ENCODE measurements at places on chromosomes 4 and X.

GRCh38 chrX:135112096-135112729 lies 8.1 kb downstream of the ETDB start:
- no peak for DNase-seq

DNA sequence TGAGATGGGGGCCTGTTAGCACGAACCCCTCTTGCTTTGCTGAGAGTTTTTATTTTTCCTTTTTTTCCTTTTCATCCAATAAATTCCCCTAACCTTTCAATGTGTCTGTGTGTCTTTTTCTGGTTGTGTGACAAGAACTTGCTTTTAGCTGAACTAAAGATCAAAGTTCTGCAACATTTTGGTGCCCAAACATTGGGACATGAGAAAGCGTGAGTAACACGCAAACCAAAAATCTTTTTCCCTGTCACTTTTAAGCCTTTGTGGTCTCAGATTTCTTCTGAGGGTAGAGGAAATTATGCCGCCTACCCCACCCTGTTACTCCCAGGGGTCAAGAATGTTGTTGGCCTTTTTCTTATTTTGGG lies 141.8 kb upstream of the CPXCR1 start:
- DNase-seq, result no peak

- no peak for DNase-seq
Measured at GRCh38 chrX:147853701-147854100, 58.0 kb upstream of the FMR1 start.

- DNase-seq, result no peak
Measured at GRCh38 chr4:8385106-8385505, 55.4 kb downstream of the ACOX3 start.

DNA sequence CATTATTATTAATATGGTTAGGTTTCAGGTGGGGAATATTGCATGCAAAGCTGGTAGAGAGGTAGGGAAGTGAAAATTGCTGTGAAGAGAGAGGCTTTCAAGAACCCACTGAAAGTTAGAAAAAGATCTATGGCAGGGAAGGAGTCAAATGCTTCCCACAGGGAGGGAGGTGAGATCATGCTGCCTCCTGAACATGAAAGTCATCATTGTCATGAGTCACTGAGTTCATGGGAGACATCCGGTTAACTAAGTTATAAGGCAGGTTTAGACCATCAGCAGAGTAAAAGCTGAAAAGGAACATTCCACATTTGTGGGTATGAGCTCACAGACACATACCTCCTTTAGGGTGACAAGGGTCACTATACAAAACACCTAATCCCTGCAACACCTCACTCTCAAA lies 16.2 kb downstream of the GATB start:
- DNase-seq, result no peak

DNA sequence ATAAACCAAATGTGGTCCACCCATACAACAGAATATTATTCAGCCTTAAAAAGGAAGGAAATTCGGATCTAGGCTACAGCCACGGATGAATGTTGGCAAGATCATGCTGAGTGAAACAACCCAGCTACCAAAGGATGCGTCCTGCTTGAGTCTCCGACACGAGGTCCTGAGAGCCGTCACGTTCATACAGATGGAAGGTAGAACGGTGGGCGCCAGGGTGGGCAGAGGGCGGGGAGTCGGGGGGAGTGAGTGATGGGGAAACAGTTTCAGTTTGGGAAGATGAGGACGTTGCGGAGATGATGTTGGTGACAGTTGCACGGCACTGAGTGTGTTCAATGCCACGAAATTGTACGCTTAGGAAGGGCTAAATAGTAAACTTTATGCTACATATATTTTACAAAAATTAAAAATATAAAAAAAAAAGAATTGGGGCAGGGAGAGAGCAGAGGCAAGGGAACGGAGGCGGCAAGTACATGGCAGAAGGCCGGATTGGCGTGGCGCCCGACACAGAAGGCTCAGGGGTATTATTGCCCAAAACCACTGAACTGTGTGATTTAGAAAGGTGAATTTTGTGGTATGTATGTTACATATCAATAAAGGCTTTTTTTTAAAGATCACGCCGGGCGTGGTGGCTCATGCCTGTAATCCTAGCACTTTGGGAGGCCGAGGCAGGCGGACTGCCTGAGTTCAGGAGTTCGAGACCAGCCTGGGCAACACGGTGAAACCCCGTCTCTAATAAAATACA lies 14.8 kb upstream of the MXD4 start:
- no peak for DNase-seq

- DNase-seq, result no peak
Measured at GRCh38 chr4:67234296-67234695, 311.0 kb downstream of the CENPC start.

DNA sequence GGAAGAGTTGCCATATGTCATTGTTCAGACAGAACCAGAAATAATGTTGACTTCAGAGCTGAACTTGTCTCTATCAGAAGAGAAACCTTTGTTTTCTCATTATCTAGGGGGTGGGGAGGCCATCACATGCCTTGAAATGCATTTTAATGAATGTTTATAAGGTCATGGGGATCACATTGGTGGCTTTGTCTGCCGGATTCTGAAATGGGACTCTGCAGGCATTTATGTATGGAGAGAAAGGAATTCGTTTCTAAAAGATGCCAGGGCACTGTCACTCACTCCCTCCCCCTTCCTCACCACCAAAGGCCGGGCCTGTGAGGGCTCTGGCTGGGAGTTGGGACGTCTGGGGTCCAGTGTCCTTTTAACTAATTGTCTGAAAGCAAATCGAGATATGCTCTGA lies 102.2 kb downstream of the MAMLD1 start:
- no peak for DNase-seq

DNA sequence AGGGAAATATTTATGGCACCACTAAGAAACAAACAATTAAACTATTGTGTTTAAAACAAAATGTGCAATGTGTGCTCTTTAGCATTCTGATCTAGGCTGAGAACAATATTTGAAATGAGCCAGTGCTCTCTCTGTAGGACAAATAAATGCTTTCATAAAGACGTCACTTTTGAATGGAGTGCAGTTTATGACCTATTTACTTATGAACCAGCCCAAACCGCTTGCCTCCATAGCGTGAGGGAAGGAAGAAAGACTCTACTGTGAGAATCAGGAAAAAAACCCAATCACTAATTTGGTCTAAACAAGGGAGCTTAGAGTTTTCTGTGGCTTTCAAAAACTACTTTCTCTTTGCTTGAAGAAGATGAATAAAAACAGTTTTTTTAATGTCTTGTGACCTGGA lies 39.4 kb downstream of the SAT1 start:
- no peak for DNase-seq

DNA sequence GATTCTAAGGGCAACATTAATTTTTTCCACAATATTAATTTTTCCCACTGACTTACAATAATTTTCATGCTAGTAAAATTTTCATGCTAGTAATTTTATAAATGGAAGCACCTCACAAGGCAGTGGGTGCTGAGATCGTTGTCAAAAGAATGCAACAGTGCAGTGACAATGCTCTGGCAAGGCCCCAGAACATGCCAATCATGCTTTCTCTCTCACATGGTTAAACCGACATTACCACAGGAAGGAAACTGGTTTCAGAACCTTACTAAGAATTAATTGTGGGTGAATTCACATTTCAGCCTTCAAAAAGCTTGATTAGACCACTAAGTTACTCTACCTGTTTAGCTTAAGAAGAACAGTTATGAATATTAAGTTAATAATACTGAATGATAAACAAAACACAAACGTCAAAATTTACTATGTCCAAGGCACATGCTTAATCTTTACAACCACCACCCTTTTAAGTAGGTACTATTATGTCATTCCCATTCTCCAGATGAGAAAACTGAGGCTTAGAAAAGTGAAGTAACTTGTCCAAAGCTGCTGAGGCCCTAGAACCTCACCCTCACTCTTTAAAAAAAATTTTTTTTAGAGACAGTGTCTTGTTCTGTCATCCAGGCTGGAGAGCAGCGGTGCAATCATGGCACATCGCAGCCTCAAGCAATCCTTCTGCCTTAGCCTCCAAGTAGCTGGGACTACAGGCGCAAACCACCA lies 10.0 kb upstream of the OPHN1 start:
- no peak for DNase-seq

GRCh38 chrX:18855919-18856644 lies 127.8 kb downstream of the PHKA2 start:
- DNase-seq, result no peak

DNA sequence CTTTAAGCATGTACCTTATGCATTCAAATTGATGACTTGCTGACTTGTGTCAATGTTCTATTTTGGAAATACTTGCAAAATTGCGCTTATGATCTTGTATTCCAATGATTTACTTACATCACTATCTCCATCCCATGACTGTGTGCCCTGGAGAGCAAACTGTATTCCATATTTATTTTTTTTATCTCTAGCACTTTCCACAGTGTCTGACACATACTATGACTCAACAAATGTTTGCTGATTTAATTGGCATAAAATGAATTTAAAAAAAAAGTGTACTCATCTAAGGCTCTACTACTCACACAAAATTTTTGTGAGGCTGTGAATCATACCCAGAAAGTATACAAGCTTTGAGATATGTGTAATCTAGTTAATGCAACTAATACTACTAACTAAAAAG lies 1066.8 kb upstream of the ADGRL3 start:
- no peak for DNase-seq

- DNase-seq, result no peak
Measured at GRCh38 chrX:152428120-152428519, 23.0 kb downstream of the GABRA3 start.

DNA sequence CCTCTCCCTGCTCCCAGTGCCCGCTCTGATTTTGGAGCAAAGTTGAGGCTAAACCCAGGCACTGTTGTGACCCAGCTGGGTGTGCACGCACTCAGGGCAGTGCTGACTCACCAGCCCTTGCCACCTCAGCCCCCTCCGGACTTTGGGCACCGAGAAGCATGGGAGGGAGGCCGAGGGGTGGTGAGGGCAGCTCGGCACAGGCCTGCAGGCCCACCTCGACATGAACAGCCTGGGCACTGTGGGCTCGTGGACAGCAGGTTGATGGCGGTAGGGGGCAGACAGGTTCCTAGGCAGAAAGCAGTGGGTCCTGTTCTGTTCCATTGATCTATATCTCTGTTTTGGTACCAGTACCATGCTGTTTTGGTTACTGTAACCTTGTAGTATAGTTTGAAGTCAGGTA lies 30.9 kb downstream of the TIGD4 start:
- no peak for DNase-seq

DNA sequence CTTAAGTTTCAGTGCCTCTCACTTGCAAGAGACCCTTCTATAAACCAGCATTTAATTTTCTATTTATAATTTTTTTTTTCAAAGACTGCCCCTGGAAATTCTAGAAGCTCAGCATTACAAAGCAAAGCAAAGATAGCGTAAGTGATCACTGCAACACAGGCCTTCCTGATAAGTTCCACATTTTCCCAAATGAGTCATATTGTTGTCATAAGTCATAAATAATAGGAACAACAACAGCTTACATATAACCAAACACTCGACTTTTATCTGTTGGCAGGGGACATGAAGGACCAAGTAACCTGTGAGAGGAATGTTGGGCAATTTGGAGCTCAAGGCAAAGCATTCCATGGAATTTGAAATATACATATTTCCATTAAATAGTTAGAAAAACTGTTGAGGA lies 815.5 kb downstream of the DMD start:
- DNase-seq, result no peak

DNA sequence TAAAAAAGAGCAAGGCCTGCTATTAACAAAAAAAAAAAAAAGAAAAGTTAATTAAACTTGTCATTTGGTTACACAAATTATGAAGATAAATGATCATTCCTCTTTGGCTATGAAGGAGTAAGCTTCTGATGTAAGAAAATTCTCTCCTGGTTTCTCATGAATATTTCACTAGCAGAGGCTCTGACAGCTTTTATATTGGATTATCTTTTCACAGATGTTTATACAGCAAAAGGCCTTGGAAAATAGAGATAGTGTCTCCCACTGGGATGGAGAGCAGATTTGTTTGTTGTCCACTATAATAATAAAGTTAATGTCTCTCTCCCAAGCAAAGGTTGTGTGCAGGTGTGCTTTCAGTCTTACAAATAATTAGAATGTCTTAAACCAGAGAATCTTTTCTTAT lies 40.7 kb upstream of the PDGFC start:
- no peak for DNase-seq

DNA sequence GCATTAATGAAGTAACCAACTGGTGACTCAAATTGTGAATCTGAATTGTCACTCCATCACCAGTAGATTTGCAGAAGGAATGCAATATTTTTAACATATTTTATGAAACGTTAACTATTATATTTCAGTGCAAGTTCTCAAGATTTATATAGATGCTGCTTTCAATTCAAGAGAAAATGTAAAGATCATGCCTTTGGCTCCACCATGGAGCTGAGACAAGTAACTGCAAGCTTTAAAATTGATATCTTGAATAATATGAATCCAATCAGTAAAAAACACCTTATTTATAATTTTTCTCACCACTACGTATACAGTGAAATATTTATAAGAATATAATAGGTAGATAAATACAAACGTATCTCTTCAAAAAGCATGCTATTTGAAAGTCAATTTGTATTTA lies 27.8 kb upstream of the GALNTL6 start:
- no peak for DNase-seq

DNA sequence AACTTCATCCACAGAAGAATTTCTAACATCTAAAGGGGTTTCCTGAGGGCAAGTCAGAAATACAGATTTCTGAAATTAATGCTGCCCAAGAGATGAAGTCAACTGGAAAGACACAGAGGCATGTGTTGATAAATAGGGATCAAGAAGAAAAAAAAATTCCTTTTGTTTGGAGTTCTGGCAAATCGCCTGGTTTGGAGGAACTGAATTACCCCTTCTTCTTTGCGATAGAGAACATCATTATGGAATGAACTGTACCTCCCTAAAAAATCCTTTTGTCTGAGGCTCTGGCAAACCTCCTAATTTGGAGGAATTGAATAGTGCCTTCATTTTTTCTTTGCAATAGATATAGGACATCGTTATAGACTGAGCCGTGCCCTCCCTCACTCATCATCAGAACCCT lies 200.9 kb downstream of the DHRSX start:
- DNase-seq, result no peak

GRCh38 chrX:66164470-66164869 lies 423 bp downstream of the HEPH start:
- no peak for DNase-seq

DNA sequence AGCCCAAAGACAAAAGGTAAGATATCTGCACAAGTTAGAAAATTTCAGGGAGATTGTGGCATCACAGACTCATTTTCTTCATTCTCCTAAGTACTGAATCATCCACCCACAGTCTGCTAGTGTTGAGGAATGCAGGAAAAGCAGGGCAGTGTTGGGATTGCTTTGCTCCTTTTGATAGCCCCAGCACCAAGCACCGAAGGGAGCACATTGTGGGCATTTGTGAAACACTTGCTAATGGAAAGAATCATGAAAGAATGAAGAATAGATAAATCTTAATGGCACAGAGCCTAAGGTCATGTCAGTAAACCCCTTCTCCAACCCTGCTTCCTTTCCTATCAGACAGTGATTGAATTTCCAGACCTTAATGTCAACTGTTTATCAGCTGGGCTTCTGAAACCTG lies 103.1 kb upstream of the GPRIN3 start:
- DNase-seq, result no peak

GRCh38 chr4:152943672-152944071 lies 7.5 kb downstream of the FHDC1 start:
- no peak for DNase-seq

DNA sequence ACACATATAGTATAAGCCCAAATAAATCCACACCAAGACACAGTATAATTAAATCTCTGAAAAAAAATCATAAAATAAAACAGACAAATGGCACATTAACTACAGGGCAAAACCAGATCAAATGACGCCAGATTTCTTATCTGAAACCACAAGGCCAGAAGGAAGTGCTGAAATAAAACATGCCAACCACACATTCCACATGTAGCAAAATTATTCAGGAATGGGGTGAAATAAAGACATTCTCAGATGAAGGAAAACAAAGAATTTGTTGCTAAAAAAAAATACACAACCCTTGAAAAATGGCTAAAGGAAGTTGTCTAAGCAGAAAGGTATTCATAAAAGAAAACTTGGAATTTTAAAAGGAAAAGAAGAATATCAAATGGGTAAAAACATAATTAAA lies 4.5 kb upstream of the DCAF12L1 start:
- DNase-seq, result no peak

Measured in stimulated activated CD8-positive, alpha-beta memory T cell treated with anti-CD3 and anti-CD28 coated beads, Interleukin-4, amount 100 ng/mL, for 24 hours (primary cell).